ENCODE measurements at places on chromosomes 7 and 10. TPM values are rescaled to one million over a fixed set of nuclear protein-coding genes. Genes with fewer than 3 reads are reported as not detected.

DNA sequence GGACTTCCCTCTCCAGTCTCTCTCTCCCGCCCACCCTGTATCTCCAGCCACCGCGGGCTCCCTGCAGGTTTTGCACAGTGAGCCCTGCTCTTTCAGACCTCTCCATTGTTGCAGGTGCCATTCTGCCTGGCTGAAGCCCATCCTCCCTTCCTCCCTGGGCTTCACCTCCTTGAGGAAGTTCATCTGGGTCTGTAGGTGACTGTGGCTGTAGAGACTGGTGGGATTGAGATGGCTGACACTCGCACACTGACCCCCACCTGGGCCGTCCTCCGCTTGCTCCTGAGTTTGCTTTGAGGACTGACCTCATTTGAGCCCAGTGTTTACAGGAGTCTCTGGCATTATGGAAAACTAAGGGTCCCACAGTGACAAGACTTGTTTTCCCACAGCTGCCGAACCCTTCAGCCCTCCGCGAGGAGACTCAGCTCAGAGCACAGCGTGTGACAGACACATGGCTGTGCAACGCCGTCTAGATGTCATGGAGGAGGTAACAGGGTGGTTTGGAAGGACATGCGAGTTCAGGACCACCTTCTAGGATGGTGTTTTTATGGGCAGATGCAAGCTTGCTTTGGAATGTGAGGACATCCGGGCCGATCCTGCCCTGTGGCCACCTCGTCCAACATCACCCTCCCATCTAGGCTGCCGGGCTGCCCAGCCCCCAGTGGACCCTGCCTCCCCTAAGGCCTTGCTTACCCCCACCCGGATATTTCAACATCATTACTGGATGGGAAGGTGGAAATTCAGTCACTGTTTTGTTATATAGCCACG is 9.3 kb downstream of the PLAC9 start:
- DNase-seq, result no peak

- DNase-seq, result no peak
Measured at GRCh38 chr7:134902058-134902457, 84.2 kb upstream of the AGBL3 start.

GRCh38 chr10:114138581-114138980 is 35.4 kb downstream of the CCDC186 start:
- DNase-seq, result no peak

DNA sequence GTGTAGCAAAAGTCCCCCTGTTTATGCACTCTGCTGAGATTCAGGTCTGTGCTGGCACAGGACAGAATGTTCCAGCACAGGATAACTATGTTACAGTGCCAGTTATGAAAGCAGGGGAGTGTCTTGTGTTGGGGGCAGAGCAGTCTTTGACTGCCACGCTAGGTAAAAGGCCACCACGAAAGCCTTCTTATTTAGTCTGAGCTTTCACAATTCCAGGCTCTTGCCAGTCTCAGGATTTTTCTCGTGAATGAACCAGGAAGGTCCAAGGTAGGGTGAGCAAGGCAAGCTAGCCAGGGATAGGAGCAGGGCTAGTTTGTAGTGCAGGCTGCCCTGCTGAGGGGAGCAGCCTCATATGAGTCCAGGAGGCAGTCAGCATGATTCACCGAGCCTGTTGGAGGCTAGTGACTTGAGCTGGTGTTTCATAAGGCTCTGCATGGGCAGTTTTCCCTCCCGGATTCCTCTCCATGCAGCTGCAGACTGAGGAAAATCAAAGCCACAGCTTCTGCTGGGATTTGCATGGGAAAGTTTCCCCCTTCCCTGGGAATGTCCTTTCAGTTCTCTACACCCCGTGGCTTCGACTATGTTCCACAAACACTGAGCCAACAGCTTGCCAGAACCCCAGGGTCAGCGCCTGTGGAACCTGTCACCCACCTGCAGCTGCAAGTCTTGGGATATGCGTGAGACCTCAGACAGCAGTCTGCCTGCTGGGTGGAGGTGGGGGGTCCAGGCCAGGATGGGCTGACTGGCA is 112.3 kb downstream of the JCAD start:
- peak; percentile 94 for DNase-seq

DNA sequence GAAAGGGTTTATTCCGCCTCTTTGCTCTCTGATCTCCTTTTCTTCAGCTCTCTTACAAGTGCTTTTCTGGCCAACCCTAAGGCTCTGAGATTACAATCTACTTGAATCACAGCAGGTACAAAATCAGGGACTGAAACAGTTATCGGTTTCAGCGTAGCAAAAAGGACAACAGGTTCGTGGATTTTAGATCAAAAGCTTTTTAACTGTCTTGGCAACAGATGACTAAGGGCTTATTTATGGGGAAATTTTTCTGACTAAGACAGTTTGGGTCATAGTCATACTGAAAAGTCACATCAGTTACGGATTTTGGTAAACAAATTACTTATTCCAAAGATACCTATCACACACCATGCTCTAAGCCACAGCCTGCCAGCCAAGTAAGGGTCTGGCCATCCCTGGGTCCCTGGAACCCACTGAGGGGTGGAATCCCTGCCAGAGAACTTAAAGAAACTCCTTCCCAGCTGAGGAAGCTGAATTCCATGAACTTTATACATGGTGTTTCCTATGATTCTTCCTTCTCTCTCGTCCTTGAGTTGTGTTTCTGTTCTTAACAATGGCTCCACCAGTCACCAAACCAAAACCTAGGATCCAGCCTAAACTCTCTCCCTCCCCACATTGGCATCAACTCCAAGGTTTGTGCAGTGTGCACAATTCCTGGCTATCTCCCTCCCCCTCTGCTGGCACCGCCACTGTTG is 169.3 kb downstream of the FAM107B start:
- DNase-seq, result peak; percentile 78

GRCh38 chr10:133127291-133128125 is 32.5 kb upstream of the KNDC1 start:
- no peak for DNase-seq

DNA sequence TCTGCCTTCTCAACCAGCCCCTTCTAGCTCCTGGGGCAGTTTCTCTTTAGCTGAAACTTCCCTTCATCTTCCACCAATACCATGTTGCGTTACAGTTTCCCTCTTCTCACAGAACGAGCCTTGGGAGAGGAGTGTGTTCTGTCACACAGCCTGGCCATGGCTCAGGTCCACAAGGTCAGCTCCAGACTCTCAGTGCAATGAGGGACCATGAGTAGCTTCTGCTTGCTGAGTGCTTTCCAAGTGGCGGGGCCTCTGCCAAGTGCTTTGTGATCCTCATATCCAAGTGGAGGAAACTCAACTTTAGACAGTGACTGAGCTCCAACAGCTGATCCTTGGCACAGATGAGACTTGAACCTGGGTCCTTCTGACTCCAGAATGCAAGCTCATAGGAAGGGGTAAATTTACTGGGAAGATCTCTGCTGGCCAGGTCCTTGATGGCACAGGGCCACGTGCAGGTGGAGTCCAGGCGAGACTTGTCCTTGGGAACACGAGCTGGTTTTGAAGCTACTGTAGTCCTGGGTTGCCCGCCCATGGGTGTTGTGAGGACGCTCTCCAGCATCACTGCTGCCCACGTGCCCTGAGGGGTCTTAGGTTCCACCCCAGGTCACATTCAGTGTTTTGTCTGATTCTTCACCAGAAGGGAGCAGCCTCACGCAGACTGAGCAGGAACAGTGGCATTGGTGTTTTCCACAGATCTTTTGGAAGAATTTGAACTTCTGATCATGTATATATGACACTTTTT is 238.0 kb downstream of the EBF3 start:
- no peak for DNase-seq

- DNase-seq, result no peak
Measured at GRCh38 chr7:117017017-117017451, 63.7 kb downstream of the ST7 start.

GRCh38 chr7:33278095-33278494 is 148.7 kb downstream of the BBS9 start:
- no peak for DNase-seq

Gene H2BK1
- polyA plus RNA-seq, result not detected

Gene NOLC1
- 55.3 TPM for polyA plus RNA-seq
